SK-MEL-5 (cell line): ENCODE measurements at places on chromosomes 2 and 18. TPM values are rescaled to one million over a fixed set of nuclear protein-coding genes. Genes with fewer than 3 reads are reported as not detected.

DNA sequence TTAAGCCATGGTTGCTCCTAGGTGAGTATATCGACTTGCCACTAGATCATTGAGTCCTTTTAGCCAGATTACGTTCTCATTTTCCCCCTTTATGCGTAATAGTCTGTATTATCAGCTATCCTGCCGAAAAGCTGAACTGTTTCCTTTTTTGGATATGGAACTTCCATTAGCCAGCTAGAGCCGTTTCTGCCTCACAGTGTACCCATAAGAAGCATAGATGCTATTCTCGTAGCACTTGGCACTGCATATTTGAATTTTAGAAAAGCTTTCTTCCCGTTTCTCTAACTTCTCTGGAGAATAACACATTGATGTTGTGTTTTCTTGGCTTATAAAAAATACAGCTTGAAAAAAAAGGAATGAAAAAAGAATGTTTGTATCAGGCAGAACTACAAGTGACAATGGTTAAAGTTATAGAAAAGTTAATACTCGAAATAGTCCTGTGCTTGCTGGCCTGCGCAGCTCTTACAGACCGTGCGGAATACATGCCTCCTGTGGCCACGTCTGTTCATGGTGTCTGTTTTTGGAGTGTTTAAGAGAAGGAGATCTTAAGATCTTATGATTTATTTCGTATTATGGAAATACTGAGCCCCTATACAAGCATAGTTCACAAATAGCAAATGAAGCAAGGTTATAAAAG is 710 bp downstream of the DUSP19 start:
- DNase-seq: peak; percentile 5

GRCh38 chr2:164538240-164538866 is 82.9 kb downstream of the GRB14 start:
- peak; percentile 74 for DNase-seq

DNA sequence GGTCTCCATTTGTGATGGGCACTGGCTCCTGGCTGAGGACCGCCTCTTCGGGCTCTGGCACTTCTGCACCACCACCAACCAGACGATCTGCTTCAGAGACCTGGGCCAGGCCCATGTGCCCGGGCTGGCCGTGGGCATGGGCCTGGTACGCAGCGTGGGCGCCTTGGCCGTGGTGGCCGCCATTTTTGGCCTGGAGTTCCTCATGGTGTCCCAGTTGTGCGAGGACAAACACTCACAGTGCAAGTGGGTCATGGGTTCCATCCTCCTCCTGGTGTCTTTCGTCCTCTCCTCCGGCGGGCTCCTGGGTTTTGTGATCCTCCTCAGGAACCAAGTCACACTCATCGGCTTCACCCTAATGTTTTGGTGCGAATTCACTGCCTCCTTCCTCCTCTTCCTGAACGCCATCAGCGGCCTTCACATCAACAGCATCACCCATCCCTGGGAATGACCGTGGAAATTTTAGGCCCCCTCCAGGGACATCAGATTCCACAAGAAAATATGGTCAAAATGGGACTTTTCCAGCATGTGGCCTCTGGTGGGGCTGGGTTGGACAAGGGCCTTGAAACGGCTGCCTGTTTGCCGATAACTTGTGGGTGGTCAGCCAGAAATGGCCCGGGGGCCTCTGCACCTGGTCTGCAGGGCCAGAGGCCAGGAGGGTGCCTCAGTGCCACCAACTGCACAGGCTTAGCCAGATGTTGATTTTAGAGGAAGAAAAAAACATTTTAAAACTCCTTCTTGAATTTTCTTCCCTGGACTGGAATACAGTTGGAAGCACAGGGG is 5.5 kb downstream of the TMEM37 start:
- DNase-seq: no peak

The PHOSPHO2 gene
- 1.2 and 3.3 TPM in 2 replicates for total RNA-seq

- no peak for DNase-seq
Observed at GRCh38 chr18:79107886-79108285, 38.7 kb downstream of the ATP9B start.

- DNase-seq: no peak
Observed at GRCh38 chr2:240377366-240377765, 58.1 kb upstream of the GPC1 start.

DNA sequence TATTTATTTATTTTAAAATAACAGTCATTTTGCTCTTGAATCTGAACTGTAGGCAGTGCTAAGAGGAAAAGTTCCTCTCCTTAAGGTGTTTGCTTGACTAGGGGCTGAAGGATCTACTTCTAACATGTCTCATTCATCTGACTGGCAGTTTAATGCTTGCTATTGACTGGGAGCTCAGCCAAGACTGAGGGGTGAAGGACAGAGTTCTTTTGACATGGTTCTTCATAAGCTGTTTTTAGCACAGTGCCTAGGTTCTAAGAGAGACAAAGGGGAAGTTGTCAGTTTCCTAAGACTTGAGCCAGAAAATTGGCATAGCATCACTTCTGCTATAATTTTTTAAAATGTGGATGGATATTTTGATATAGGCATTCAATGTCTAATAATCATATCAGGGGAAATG is 73.0 kb downstream of the COMMD1 start:
- peak; percentile 84 for DNase-seq

The EPB41L3 gene
- 96.4 and 107 TPM in 2 replicates for total RNA-seq

DNA sequence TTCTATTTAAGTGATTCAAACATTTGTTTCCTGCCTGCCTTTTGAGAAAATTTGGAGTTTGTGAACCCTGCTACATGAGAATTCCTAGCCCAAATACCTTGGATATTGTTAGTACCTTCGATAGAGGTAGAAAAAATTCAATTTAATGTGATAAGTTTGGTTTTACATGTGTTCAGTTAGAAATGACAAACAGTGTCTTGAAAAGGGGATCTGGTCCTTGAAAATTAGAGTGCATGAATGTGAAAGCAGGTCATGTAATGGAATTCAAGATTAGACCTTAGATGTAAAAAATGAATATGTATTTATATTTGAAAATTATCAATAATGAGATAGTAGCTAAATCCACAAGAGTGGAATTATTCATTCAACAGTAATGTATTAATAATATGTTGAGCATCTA is 70.5 kb downstream of the PIK3C3 start:
- DNase-seq: no peak

GRCh38 chr2:240714747-240715725 is 23.4 kb downstream of the AQP12A start:
- DNase-seq: no peak

GRCh38 chr2:190407246-190407661 is 901 bp upstream of the MFSD6 start:
- DNase-seq: no peak

- DNase-seq: no peak
Observed at GRCh38 chr18:76205906-76206305, 289.1 kb downstream of the ZNF516 start.

The LAMA1 gene
- total RNA-seq: 116 and 131 TPM in 2 replicates

The ORMDL1 gene
- 80.6 and 90.7 TPM in 2 replicates for total RNA-seq

The FBXO36 gene
- total RNA-seq: 0.45 and 0.67 TPM in 2 replicates

DNA sequence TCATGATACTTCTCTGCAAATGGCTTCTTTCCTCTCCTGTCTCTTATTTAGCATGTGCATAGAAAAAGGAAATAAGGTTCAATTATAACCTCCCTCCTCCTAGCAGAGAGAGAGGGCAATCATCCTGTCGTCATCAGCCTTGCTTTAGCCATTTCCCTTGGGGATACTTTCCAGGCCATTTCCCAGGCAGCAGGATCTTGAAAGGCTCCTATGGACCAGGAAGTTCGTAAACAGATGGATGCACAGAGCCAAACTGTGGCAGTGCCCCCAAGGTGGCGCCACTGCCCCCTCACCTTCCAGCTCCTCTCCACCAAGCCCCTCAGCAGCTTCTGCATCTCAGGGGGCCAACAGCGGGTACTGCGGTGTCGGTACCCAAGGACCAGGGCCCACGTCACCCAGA is 157.4 kb downstream of the DTNA start:
- peak; percentile 42 for DNase-seq

The FTCDNL1 gene
- 5.6 and 7.6 TPM in 2 replicates for total RNA-seq

The ANKRD30B gene
- total RNA-seq: 7.1 and 7.3 TPM in 2 replicates

The PJVK gene
- 0.34 and 0.56 TPM in 2 replicates for total RNA-seq

DNA sequence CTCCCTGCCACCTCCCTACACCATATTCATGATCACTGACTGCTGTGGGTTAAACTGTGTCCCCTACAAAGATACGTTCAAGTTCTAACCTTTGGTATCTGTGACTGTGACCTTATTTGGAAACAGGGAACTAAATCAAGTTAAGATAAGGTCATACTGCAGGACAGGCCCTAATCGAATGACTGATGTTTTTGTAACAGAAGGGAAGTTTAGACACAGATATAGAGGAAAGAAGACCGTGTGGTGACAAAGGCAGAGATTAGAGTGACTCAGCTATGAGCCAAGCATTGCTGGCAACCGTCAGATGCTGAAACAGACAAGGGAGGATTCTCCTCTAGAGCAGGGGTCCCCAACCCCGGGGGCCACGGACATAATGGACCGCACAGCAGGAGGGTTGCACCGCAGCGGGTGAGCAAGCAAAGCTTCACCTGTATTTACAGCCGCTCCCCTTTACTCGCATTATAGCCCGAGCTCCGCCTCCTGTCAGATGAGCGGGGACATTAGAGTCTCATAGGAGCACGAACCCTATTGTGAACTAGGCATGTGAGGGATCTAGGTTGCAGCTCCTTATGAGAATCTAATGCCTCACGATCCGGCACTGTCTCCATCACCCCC is 28.9 kb upstream of the RNF152 start:
- DNase-seq: no peak

The NAT8 gene
- total RNA-seq: 2.4 and 2.8 TPM in 2 replicates

GRCh38 chr2:227257820-227258219 is 67.2 kb upstream of the MFF start:
- DNase-seq: no peak

GRCh38 chr2:7999683-8000476 is 682.0 kb upstream of the ID2 start:
- DNase-seq: peak; percentile 15

DNA sequence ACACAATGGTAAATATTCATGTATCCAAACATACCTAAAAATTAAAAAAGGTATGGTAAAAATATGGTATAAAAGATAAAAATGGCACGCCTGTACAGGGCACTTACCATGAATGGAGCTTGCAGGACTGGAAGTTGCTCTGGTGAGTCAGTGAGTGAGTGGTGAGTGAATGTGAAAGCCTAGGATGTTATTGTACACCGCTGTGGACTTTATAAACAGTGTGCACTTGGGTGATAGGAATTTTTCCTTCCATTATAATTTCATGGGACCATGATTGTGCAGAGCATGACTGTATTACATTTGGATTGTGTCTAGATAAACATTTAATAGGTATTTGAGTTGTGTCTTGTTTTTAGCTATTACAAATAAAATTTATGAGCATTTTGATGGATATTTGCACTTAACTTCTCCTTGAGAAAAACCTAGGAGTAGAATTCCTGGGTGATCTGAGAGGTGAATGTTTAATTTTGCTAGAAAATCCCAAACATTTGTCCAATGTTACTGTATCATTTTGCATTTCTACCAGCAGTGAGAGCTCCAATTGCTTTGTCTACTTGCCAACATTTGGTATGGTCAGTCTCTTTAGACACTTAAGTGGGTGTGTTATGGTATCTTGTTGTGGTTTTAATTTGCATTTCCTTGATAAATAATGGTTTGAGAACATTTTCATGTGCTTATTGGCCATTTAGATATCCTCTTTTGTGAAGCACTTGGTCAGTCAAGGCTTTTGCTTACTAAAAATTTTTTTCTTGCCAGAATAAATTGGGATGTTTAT is 81.7 kb downstream of the BCL2L11 start:
- no peak for DNase-seq

- DNase-seq: peak; percentile 92
Observed at GRCh38 chr2:38603402-38604290, 918 bp upstream of the HNRNPLL start.

GRCh38 chr18:53610957-53611356 is 613.5 kb downstream of the MBD2 start:
- DNase-seq: no peak

- DNase-seq: no peak
Observed at GRCh38 chr2:149188291-149188690, 142.1 kb upstream of the LYPD6 start.

DNA sequence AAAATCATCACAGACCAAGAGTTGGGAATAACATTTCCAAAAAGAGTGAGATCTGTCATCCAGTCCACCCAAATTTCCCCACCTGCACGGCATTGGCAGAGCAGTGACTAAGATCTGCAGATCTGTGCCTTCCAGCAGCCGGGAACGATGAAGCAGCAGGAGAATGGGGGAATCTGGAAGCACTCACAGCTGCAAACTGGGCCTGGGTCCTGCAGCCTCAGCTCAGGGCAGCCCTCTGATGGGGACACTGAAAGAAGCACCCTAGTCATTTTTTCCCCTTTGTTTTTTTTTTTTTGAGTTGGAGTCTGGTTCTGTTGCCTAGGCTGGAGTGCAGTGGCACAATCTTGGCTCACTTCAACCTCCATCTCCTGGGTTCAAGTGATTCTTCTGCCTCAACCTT is 4.4 kb upstream of the SAG start:
- no peak for DNase-seq

DNA sequence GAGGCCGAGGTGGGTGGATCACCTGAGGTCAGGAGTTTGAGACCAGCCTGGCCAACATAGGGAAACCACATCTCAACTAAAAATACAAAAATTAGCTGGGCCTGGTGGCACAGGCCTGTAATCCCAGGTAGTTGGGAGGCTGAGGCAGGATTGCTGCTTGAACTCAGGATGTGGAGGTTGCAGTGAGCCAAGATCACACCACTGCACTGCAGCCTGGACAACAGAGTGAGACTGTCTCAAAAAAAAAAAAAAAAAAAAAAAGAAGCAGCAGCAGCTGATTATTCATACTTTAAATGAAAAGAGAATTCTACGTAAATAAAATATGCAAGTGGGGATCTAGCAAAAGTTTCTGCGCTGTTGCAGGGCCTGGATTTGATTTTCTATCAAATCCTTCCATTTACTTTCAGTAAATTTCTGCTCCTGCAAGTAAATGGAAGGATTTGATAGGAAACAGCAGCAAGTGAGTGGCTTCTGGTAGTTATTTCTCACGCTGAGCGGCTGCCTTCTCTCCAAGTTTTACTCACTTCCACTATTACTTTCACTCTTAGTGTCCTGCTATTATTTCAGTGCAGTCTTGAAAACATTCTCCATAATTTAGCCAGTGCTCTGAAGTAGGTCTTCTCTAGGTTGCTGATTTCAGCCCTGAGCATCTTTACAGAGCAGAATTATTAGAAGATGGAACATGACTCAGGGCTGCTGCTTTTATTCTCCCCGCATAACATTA is 68.4 kb downstream of the SLC16A14 start:
- no peak for DNase-seq

DNA sequence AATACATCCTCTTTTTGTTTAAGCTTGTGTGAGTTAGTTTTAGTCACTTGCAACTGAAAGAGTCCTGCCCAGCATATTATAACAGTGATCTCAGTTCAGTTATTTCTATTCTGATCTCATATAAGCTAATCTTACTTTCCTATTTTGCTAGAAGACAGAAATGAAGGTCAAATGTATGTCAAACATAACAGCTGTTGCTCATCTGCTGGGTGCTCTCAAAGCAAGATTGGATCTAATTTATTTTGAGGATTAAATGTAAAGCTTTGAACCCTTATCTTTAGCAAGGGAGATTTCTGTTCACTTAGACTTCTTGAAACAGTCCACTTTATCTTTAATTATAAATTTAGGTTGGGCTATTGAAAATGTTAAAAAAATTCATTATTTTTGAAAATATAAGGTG is 31.2 kb downstream of the CRYGD start:
- DNase-seq: no peak

- DNase-seq: no peak
Observed at GRCh38 chr2:43430489-43430888, 165.3 kb downstream of the THADA start.
